Lower leg skin (tissue), 4 donors: ENCODE measurements at places on chromosomes 6 and 20. TPM values are rescaled to one million over a fixed set of nuclear protein-coding genes. Genes with fewer than 3 reads are reported as not detected.

NEDD9 gene
- total RNA-seq = 26.8 TPM

DNA sequence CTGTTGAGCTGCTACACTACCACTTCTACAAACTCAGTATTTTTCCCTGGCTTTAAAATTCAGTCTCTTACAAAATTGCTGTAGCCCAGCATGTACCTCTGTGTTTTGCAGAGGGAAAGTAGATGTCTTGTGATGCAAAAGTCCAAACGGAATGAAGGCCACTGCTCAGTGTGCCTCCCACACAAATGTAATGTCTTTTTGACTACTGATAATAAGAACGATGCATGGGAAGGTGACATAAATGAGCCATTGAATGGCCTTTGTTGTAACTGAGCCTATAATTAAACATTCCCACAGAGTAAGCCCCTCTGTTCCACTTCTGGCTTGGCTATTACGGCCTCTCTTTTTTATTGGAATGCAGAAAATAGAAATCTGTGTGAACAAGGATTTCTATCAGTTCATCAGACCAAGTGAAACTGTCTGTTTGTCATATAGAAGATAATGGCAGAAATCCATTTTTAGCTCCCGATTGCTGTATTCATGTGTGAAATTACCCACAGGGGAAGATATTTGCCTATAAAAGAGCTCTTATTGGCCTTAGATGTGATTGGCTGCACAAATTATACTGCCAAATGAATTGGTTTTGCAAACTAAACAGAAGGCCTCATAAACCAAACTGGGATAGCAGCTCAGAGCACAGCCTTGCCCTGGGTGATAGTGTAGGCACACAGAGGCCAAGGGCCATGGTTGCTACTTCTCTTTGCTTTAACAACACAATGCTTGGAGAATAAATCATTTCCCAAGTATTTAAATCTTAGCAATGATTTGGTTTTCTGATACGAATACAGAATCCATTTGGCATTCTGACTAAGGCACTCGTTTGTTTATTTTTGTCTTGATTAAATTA lies 241.5 kb upstream of the PLN start:
- DNase-seq = no peak

EDEM2 gene
- total RNA-seq = 18.7 TPM

DNA sequence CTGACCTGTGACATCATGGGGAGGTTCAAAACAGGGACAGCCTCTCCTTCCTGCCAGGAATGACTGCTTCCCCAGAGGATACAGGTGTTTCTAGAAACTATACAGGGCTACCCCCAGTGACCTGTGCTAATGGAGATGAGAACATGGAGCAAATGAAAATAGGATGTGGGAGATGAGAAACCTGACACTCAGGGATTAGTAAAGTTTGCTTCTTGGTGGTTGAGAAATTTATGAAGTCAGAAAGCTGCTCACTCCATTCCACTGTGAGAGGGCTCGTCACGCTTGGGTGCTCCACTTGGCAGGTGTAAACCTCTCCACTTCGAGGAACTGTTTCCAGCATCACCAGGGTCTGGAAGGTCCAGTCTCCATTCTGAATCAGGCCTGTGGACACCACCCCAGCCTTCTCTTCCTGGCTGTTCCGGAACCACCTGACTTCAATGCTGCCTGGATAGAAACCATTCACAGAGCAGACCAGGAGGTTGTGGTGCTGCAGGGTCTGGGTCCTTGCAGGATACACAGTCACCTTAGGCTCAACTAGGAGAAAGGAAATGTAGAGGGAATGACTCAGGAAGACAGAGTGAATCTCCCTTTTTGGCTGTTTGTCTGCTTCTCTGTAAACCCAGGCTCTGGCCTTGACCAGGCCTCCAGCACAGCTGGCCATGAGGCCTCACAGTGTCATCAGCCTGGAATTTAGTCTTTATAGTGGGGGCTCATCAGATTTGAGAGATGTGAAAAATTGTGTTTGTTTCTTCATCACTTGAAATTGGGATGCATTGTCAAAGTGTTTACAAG lies 10.8 kb downstream of the HLA-DRB5 start:
- DNase-seq = no peak

PDE10A gene
- total RNA-seq = 1.4 TPM

DNA sequence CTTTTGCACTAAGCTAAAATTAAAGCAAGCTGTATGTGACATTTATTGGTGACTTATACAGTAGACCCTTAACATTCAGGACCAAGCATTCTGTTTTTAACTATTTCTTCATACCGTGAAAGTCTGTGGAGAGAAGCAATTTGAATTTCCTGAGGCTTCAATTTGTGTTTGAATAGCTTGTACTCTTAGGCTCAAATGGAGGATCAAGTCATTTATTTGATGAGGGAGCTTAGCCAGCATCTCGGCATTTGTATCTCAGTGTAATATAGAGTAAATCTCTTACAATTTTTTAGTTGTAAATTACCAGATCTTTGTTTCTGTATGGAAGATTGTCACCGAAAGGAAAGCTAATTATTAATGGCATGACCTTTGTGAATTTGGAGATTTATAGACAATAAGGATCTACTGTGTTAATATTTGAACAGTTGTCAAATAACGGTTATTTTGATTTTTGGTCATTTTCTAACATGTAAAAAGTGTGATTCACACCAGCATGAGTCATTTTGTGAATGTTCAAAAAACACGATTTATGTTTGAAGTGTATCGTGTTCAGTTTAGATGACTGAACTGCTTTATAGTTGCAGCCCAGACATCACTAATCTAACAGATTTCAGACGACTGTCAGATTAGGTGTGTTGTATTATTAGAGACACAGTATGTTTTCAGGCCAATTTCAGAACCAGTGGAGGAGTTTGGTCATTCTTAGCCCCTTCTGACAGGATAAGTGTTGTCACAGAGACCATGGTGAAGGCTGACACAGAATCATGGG lies 332.9 kb downstream of the CDKAL1 start:
- DNase-seq = no peak

MEP1A gene
- not detected for total RNA-seq

BAG2 gene
- total RNA-seq = 0.88 TPM

AKAP12 gene
- 14.7 TPM for total RNA-seq

SUPT3H gene
- 1.6 TPM for total RNA-seq

GRCh38 chr6:159100395-159101182 lies 55.8 kb upstream of the TAGAP start:
- no peak for DNase-seq

CD109 gene
- 30.7 TPM for total RNA-seq

GRCh38 chr6:93821953-93822352 lies 402.6 kb upstream of the EPHA7 start:
- no peak for DNase-seq

- DNase-seq = no peak
These were observed 78.0 kb upstream of the NHSL1 start for GRCh38 chr6:138577151-138577915.

DNA sequence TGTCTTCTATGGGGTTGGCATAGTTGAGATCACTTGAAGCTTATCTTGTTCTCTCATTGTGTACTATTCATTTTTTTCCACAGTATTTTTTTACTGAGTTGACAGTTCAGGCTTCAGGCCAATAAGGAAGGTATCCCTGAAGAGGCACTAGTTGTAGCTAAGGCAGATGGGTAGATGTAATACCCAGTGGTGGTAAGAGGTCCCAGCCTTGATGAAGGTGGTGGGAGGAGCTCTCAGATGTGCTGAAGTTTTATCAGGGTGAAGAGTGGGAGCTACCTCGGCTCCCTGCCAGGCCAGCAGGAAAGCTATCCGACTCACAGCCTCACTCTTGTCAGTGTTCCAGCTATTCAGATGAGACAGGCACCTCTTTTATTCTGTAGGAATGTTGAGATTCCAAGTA lies 87.7 kb upstream of the UFL1 start:
- DNase-seq = no peak

DNA sequence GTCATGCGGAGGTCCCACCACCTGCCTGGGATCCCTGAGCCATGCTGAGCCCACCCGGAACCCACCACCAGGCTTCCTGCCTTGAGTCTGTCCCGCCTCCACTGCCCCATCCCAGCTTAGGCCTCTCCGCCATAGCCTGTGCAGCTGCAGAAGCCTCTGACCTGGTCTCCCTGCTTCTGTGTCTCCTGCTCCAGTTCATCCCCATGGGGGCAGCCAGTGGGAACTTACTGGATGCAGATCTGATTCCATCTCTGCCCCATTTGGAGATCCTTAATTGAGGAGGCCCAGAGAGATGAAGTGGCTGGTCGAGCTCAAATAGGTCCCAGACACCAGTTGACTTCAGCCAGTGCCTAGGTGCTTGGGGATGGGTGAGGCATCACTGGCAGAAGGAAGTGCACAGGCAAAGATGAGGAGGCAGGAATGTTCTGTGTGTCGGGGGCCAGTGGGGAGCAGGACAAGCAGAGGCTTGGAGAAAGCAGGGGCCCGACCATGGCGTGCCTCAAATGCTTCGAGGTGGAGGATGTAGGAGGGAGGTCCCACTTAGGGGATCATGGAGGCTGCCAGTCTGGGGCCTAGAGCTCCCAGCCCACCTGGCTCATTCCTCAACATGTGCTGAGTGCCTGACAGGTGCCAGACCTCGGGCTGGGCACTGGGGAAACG lies 112.8 kb downstream of the TOX2 start:
- DNase-seq = peak; percentile 82

DNA sequence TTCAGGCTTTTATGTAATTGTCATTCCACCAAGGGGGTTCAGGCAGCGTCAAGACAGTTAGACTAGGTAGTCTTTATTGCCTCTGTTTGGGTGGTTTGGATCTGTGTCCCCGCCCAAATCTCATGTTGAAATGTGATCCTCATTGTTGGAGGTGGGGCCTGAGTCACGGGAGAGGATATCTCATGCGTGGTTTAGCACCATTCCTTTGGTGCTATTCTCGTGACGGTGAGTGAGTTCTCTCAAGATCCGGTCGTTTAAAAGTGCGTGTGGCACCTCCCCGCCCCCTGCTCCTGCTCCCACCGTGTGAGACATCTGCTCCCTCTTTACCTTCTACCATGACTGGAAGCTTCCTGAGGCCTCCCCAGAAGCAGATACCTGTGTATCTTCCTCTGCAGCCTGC lies 51.3 kb upstream of the FOXC1 start:
- no peak for DNase-seq

PRKN gene
- total RNA-seq = 7.7 TPM

- no peak for DNase-seq
These were observed 159.3 kb downstream of the PRKN start for GRCh38 chr6:162568266-162568665.

DNA sequence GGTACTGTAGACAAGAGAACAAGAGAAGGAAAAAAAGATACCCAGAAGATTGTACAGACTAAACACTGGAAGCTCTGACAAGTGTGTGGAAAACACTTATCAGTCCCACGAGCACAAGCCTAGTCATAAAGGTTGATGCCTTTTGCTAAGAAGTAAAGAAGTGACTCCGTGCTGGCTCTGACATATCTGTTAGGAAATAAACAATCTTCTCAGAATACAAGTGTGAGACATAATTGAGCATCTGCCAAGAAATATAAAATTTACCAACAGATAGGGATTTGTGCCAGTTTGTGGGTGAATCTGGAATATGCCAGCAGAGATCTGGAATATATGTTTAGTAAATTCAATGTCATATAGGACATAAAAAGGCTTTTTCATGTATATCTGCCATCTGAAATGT lies 258.7 kb upstream of the RNF217 start:
- DNase-seq = no peak

GRCh38 chr6:148629592-148630465 lies 117.0 kb upstream of the UST start:
- no peak for DNase-seq

GRCh38 chr6:168342636-168343035 lies 23.1 kb upstream of the DACT2 start:
- no peak for DNase-seq

DNA sequence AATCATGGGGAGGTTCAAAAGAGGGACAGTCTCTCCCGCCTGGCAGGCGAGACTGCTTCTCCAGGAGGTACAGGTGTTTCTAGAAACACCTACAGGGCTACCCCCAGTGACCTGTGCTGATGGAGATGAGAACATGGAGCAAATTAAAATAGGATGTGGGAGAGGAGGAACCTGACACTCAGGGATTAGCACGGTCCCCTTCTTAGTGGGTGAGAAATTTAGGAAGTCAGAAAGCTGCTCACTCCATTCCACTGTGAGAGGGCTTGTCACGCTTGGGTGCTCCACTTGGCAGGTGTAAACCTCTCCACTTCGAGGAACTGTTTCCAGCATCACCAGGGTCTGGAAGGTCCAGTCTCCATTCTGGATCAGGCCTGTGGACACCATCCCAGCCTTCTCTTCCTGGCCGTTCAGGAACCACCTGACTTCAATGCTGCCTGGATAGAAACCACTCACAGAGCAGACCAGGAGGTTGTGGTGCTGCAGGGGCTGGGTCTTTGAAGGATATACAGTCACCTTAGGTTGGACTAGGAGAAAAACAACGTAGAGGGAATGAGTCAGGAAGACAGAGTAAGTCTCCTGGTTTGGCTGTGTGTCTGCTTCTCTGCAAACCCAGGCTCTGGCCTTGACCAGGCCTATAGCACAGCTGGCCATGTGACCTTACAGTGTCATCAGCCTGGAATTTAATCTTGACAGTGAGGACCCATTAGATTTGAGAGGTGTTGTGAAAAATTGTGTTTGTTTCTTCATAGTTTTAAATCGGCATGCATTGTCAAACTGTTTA lies 8.1 kb downstream of the HLA-DRB1 start:
- DNase-seq = no peak

DNA sequence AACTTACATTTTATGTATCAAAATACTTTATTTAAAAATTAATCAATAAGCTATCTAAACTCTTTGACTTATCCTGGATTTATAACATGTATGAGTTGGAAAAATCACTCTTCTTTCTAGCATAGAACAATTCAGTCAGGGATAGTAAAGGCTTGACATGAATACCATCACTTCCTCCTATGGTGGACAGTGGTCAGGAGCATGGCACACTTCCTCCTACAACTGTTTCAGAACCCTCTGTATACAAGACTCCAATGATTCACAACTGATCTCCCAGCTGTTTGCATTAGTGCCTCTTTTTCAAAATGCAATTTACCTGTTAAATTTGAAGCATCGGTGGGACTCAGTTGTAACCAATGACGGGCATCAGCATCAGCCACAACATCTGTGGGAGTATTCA lies 129.7 kb downstream of the RALGAPA2 start:
- no peak for DNase-seq

DNA sequence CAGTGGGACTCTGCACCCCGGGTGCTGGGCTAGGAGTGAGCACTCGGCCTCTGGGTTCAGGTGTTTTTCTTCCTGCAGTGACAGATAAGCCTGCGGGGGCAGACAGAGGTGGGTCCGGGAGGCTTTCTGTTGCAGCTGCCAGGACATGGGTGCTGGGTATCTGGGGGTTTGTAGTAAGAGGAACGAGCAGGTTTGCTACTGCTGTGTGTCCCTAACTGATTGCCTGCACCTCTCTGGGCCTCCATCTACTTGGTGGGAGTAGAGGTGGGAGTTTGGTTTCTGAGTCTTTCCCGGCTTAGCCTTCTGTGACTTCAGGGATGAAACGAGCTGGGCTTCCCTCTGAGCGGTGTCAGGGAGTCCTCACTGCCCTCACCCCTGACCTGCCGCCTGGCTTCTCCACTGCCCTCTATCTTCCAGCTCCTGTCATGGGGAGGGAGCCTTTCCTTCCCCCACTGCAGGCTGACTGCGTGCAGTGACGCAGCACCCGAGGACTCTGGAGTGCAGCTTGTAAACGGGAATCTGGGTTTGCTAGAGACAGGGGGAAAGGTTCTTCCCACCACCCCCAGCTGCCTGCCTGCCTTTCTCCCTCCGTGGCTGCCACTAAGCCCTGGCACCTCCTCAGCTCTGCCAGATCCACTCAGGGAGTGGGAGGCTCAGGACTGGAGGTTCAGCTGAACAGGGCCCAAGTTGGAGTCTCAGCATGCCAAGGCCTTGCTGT lies 6.7 kb downstream of the DLGAP4 start:
- no peak for DNase-seq

- no peak for DNase-seq
These were observed 100.6 kb downstream of the MAP3K4 start for GRCh38 chr6:161091972-161092701.

SAMD3 gene
- not detected for total RNA-seq

SLC17A3 gene
- not detected for total RNA-seq
